ENCODE measurements at places on chromosomes 12 and 14.

- DNase-seq: peak; percentile 76
Measured at GRCh38 chr12:88580051-88580871, at the start of gene KITLG. Gene KITLG, minus strand, starts transcription at chr12:88580471. Its CDS starts 193 bp downstream, at chr12:88580278.

GRCh38 chr14:77058117-77058516 lies 29.6 kb upstream of the IRF2BPL start:
- DNase-seq: no peak

GRCh38 chr14:105316968-105317510 lies 2.5 kb downstream of the PACS2 start:
- DNase-seq: no peak

- no peak for DNase-seq
Measured at GRCh38 chr14:70664698-70665447, 23.2 kb downstream of the TTC9 start.

DNA sequence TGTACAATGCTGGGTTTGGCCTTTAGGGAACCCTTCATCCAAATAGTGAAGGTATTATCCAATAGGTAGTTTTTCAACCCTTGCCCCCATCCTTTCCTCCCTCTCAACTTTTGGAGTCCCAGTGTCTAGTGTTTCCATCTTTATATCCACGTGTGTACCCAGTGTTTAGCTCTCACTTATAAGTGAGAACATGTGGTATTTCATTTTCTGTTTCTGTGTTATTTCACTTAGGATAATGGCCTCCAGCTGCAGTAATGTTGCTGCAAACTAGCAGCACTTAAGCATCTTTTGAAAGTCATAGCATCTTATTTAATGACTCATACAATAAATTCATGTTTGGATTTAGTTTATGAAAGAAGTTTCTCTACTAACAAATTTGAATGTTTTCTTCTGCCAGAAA lies 442.5 kb downstream of the NELL2 start:
- no peak for DNase-seq

DNA sequence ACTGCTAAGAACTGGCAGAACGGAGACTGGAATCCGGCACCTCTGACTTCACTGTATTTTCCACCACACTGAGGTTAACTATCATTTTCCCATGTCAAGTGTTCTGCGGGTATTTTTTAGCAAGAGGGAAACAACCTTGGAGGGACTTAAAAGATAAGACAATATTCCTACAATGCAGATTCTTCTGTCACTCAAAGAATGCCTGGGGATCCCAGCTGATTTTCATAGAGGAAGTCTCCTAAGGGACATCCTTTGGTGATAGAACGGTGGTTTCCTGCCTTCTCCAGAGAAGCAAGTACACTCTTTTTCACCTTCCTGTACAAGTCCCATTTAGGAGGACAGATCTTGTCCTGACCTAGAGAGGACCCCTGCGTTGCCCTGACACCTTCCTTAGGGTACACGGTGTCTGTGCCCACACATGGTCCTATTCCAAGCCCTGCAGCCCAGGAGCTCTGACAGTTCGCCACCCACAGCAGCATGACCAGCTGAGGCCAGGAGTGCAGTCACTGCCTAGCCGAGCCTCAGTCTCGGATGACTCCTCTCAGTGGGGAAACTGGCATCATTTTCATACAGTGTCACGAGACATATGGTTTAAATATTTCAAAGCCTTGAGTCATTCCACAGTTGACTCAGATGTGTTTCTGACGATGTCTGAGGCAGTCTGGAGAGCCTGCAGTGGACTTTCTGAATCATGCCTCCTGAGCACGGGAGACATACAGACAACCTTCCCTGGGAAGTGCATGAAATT lies 181.3 kb upstream of the FKBP4 start:
- DNase-seq: peak; percentile 66

DNA sequence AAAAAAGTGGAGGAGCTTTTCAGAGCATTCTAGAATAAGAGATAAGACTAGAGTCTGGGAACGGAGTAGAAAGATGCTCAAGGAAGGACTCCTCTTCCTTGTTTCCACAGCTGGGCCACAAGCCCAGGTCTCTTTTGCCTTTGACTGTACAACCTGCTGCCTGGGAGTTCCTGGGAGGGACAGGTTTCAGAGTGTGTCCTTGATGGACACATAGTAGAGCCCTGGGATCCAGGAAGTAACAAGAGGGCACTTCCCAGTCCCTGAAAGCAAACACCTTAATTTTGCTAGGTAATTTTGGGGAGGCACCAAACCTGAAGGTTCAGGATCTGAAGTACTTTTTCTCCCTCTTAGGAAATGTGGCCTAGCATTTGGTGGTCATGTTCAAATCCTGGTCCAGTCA lies 44.4 kb downstream of the CHST11 start:
- DNase-seq: no peak

DNA sequence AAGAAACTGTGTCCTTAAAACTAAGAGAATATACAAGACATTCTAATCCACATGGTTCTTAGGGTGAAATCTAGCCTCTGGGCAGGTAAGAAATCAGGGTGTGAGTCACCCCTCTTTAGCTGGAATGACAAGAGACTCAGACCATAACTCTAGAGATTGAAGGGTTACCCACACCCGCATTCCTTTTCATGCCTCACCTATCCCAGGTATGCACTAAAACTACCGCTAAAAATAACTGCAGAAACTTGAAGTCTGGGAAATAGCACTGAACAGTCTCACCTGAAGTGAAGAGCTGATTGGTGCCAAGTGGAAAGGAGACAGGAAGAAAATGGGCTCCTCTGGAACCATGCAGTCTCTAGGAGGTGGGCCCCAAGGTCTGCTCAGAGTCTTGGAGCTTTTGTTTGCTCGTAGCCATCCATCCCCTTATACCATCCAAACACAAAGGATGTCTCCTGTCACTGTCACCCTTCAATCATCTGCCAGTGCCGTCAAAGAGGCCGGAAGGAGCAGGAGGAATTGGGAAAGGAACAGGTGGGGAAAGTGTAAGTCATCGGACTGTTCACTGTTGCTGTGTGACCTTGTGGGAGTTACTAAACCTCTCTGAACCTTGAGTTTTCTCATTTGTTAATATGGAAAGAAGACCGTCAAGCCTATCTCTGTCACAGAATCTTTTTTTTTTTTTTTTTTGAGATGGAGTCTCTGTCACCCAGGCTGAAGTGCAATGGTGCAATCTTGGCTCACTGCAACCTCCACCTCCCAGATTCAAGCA lies 22.4 kb downstream of the DDX47 start:
- peak; percentile 97 for DNase-seq

DNA sequence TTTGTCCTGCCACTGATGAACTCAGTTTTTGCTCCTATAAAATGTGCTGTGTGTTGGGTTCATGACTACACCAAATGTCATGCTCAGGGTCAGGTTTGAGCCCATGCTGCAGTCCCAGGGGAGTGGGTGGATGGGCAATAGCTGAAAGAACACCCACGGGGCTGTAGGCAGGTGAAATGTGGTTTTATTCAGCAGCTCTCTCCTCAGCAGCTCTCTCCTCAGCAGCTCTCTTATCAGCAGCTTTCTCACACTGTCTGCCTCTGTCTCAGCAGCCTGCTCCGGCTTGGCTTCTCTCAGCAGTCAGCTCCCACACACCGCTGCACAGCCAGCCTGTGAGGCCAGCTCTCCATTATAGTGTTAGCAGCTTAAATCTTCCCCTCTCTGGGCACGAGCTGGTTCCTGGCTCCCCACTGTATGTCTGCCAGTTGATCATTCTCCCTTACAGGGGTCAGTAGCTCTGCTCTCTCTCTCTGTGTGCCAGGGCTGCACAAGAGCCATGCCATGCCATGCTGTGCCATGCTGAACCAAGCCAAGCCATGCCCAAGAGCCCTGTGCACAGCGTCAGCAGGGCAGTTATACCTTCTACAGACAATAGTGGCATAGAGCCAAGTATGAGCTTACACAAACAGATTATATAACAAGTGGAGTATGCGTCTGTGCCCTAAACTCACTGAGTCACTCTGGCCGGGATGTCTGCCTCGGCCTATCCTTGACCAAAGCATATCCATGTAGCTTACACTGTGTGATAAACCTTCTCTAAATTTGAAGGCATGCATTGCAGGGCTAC lies 303.3 kb upstream of the TMPO start:
- no peak for DNase-seq

DNA sequence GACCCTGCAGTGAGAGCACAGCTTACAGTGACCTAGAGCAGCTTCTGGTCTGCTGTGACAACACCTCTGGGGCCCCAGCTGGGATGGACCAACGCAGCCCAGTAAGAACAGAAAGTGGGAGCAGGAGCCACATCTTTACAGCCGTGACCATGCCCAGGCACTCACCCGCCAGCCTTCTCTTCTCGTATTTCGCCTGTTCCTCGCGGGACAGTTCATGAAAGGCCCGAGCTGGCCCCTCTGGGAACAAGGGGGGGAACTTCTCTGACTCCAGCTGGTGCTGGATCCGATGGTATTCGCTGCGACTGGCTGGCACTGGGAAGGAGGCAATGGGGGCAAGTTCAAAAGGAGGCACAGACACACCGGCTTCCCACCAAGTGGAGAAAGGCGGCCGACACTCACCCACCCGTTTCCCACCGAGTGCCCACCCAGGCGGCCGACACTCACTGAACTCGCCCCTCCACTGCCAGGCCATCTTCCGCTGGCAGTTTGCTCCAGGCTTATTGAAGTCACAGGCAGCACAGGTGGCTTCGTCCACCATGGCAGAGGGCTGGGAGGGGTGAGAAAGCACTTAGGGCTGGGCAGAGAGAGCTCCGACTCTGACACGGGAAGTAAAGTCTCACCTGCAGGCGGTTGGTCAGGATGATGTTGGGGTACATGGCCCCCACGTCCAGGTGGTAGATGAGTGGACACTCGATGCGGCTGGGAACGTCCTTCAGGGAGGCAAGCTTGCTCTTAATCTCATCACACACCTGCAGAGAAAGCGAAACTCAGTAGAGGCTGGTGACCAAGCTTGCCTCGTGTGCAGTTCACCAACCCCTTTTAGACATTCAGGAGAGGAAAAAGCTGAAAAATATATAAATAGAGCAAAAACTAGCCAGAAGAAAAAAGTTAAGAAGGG lies 18.7 kb downstream of the POLE start:
- no peak for DNase-seq

DNA sequence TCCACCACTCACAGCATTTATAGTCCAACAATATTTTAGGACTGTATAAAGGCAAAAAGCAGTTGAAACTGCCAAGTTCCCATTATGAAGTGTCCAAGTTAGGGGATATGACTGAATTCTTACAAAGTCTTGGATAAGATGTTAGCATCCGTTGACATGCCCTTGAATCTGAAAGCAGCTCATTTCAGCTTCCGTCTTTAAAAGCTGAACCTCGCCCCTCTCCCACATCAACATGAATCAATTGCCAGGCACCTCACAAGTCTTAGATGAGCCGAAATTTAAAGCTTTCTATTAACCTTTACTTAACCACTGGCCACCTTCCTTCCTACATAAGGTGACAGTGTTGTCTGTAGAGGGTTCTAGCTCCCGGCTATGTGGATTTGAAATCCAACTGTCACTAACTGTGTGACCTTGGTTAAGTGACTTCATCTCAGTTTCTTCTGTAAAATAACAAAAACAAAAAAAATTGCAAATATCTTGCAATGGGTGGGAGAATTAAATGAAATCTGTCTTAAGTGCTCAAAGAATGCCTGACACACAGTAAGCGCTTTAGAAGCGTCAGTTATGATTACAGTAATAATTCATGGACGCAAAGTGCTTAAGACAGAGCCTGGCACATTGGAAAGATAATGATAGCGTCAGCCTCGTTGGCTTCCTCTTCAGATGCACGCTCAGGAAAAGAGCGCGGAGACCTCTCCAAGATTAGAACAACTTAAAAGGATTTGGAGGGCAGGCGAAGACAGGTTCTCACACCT lies 1.2 kb downstream of the PPP1CC start:
- DNase-seq: no peak
